ENCODE measurements at places on chromosomes 4 and X.

GRCh38 chrX:102599951-102600579 lies 750 bp downstream of the ARMCX5 start:
- peaks cover 4% of the 10 kb centered on the region for H3K36me3 ChIP-seq
- no peaks in the 10 kb centered on the region for H3K27me3 ChIP-seq
- no peaks in the 10 kb centered on the region for H3K4me1 ChIP-seq
- H3K27ac ChIP-seq, result peak overlapping the region; percentile 85

- H3K4me3 ChIP-seq, result no peak overlapping the region
- DNase-seq, result no peak
- H3K27me3 ChIP-seq, result peaks cover 16% of the 10 kb centered on the region
- no peak overlapping the region for H3K27ac ChIP-seq
- H3K4me1 ChIP-seq, result no peaks in the 10 kb centered on the region
Observed at GRCh38 chr4:37914539-37914938, 23.7 kb downstream of the TBC1D1 start.

GRCh38 chrX:5057786-5058185 lies 1170.9 kb downstream of the NLGN4X start:
- no peaks in the 10 kb centered on the region for H3K27me3 ChIP-seq
- H3K36me3 ChIP-seq, result no peaks in the 10 kb centered on the region
- H3K27ac ChIP-seq, result no peak overlapping the region
- no peak for DNase-seq
- no peak overlapping the region for H3K4me3 ChIP-seq
- H3K4me1 ChIP-seq, result no peaks in the 10 kb centered on the region

GRCh38 chrX:18825375-18825774 lies 117.9 kb downstream of the PPEF1 start:
- H3K4me1 ChIP-seq, result no peaks in the 10 kb centered on the region
- no peaks in the 10 kb centered on the region for H3K36me3 ChIP-seq
- no peak for DNase-seq
- no peak overlapping the region for H3K4me3 ChIP-seq

DNA sequence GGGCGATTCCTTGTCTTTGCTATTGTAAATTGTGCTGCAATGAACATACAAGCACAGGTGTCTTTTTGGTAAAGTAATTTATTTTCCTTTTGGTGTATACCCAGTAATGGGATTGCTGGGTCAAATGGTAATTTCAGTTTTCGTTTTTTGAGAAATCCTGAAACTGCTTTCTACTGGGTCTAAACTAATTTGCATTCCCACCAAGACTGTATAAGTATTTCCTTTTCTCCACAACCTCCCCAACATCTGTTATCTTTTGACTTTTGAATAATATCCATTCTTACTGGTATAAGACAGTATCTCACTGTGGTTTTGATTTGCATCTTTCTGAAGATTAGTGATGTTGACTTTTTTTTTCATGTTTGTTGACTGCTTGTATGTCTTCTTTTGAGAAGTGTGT lies 2506.0 kb downstream of the PCDH7 start:
- no peaks in the 10 kb centered on the region for H3K27me3 ChIP-seq
- no peaks in the 10 kb centered on the region for H3K36me3 ChIP-seq
- no peak overlapping the region for H3K27ac ChIP-seq
- DNase-seq, result no peak
- H3K4me1 ChIP-seq, result no peaks in the 10 kb centered on the region
- no peak overlapping the region for H3K4me3 ChIP-seq

All from IMR-90 (cell line).